Stimulated activated CD4-positive, alpha-beta T cell treated with anti-CD3 and anti-CD28 coated beads, TNF-alpha, amount 100 ng/mL, for 4 hours (primary cell): ENCODE measurements at places on chromosomes 6 and 20.

- no peak for DNase-seq
Measured at GRCh38 chr6:162222521-162222920, 505.0 kb downstream of the PRKN start.

- DNase-seq: no peak
Measured at GRCh38 chr6:25570578-25570977, 81.4 kb upstream of the SCGN start.

GRCh38 chr6:3296537-3296936 lies 37.8 kb downstream of the PSMG4 start:
- DNase-seq: no peak

GRCh38 chr20:37921341-37921929 lies 18.5 kb downstream of the VSTM2L start:
- DNase-seq: no peak

GRCh38 chr6:149318581-149319286 lies 1.2 kb downstream of the TAB2 start:
- no peak for DNase-seq

GRCh38 chr20:50784464-50784863 lies 10.4 kb upstream of the BCAS4 start:
- no peak for DNase-seq

- no peak for DNase-seq
Measured at GRCh38 chr6:158337332-158337731, 25.1 kb downstream of the TULP4 start.

DNA sequence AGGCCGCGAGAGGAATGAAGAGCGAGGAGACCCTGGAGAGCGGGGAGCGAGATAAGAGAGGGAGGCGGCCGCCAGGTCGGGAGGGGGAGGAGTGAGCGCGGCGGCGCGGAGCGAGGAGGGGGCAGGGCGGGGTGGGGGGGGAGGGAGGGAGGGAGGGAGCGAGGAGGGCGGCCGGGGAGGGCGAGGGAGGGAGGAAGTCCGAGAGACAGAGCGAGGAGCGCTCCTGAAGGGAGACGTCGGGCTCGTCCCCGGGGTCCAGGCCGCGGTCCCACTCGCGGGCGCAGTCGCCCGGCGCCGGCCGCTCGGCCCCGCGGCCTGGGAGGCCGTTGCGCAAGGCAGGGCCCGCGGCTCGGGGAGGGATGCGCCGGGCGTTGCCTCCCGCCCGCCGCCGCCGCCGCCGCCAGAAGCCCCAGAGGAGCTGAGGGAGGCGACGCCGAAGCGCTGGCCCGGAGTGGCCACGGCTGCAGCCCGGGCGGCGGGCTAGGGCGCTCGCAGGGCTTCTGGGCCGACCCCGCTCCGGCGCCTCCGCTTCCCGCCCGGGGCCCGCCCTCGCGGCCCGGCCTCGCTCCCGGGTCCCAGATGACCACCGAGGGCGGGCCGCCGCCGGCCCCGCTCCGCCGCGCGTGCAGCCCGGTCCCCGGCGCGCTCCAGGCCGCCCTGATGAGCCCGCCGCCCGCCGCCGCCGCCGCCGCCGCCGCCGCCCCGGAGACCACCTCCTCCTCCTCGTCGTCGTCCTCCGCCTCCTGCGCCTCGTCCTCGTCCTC lies at the start of gene FOXF2:
Gene FOXF2, plus strand, starts transcription at position 208 of the 764 bp plus-strand sequence. Its CDS starts 372 bp downstream, at position 580.
- no peak for DNase-seq

DNA sequence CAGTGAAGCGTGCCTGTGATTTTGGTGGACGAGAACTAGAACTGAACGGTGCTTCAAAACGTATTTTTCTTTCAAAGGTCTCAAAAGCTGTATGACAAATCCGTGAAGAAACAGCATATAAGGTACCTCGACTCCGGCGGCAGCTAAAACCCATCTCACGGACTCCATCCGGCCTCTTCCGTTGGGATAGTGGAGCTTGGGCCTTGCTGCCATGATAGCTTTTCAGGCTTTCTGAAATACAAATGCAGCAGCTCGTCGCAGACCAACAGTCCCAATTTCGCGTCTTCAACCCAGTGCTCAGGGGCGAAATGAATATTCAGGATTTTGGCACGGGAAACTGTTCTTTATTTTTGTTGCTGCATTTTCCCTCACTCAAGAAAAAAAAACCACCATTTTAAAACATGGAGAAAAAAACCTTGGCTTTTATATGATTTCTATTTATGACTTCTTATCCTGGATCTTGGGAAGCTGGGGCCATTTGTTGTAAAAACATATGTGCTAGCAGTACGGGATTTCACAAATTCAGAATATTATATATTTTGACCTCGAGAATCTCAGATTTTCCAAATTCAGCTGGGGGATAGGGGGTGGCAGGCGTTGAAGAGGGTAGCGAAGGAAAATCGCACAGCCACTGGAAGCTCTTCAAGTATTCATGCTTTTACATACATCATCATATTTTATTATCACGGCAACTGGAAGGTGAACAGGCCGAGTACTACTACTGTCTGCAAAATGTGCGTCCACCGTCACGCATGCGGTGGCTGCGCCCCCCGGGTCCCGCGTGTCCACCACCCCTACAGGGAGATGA lies 849 bp downstream of the GSTA4 start:
- no peak for DNase-seq

DNA sequence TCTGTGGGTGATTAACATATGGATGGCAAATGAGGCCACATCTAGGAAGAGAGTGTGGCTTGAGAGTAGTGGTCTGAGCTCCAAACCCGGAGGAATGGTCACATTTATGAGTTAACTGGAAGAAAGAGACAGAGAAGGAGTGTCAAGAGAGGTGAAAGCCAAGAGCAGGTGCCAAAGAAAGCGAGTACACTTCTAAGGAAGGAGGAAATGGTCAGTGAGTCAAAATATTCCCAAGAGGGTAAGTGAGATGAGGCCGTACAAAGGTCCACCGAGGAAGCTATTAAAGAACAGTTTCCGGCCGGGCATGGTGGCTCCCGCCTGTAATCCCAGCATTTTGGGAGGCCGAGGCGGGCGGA lies 104.5 kb upstream of the RNF24 start:
- no peak for DNase-seq

GRCh38 chr6:128504003-128504654 lies 16.3 kb downstream of the PTPRK start:
- no peak for DNase-seq

GRCh38 chr20:38836991-38837390 lies 31.5 kb downstream of the PPP1R16B start:
- no peak for DNase-seq
